Ecto neural progenitor cell (in vitro differentiated cells): ENCODE measurements at places on chromosomes 2 and 18.

- no peak for DNase-seq
Measured at GRCh38 chr2:145813481-145813880, 1293.6 kb upstream of the ZEB2 start.

DNA sequence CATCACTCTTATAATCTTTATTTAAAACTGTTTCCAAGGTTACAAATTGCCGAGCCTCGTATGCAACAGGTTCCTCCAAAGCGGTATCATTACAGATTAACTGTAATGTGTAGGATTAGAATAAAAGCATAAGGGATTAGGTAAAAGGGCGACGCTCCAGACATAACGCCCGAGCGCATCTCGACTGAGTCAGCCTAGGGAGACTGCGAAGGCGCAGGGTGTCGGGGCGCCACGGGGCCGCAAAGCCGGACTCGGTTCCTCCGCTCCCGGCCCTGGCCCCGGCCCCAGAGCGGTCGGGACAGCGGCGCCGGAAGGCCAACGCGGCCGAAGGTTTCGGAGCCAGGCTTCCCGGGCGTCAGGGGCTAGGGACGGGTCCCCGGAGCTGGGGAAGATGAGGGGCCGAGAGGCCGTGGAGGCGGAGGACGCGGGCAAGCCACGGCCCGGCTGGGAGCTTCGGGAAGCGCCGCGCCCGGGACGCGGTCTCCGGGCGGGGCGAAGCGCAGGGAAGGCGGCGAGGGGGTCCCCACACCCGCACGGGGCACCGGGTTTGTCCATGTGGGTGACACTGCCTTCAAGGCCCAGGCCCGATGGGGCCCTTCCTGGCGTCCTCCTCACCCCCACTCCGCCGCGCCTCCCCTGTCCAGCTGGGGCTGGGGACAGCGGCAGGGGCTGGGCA, 12.9 kb upstream of the SIX3 start:
- DNase-seq, result peak; percentile 70

GRCh38 chr2:105390454-105390853, 8.4 kb downstream of the FHL2 start:
- no peak for DNase-seq

- no peak for DNase-seq
Measured at GRCh38 chr2:196409376-196409775, 230.1 kb upstream of the CCDC150 start.

- DNase-seq, result no peak
Measured at GRCh38 chr2:200077838-200078237, 122.5 kb downstream of the MAIP1 start.

DNA sequence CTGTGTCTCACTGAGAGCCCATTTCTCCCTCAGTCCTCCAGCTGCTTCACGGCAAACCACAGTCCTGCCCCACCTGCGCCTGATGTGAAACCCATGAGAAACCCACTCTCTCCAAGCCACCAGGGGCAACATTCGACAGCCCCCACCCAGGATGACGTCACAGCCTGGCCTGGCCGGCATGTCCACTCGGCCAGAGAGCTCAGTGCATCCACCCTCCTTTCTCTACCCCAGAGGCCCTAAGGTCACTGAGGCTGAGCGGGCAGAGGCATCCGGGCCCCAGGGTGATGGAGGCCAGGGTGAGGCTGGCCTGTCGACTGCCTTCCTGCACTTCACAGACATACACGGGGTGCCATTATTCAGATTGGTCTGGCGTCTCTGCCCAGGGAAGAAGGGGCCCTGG, 402.7 kb upstream of the MYT1L start:
- no peak for DNase-seq

DNA sequence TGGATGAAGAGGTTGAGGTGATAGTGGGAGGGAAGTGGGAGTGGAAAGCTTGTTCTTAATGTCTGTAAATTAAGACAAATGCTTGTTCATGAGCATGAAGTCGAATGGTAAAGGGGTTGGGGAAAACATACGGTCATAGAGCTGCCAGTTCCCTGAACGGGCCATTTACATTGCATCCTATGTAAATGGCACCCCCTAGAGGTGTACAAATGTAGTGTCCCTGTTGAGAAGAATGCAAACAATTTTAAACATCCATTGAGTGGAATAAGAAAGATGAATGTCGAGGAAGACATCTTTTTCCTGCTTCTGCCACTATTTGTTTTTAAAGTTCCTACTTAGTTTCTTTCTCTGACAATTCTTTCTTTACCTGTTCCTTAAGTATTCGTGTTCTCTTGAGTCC, 155.7 kb downstream of the RDH14 start:
- no peak for DNase-seq

- DNase-seq, result no peak
Measured at GRCh38 chr2:235986361-235986760, 181.8 kb downstream of the GBX2 start.

DNA sequence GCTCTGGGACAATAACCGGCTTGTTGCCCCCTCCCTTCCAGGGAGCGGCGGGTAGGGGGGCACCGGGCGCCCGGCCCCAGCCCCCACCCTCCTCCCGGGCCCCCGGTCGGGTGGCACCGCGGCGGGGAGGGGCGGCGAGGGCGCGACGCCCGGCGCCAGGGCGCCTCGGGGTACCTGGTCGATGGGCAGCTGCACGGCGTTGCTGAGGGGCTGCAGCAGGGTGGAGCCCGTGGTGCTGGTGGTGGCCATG, 193 bp downstream of the MBOAT2 start:
- DNase-seq, result no peak

- no peak for DNase-seq
Measured at GRCh38 chr2:209525834-209526281, 102.0 kb downstream of the MAP2 start.

- no peak for DNase-seq
Measured at GRCh38 chr2:137182071-137182470, 416.7 kb downstream of the THSD7B start.

DNA sequence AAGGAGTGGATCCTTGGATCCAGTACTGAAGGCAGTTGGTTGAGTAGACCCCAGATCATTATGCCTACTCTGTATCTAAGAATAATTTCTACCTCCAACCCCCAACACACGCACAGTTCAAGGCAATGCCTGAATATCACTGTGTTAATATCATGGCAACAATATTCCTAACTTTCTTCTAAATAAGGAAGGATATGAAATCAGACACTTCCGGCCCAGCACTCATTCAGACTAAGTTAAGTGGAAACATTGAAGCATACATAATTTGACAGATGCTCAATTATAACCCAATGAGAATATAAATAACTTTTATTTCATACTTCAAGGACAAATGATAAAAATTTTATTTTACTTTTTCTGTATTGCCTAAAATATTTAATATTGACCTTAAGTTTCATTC, 153.6 kb upstream of the COL3A1 start:
- no peak for DNase-seq

GRCh38 chr2:29698216-29698615, 223.2 kb downstream of the ALK start:
- DNase-seq, result peak; percentile 19

DNA sequence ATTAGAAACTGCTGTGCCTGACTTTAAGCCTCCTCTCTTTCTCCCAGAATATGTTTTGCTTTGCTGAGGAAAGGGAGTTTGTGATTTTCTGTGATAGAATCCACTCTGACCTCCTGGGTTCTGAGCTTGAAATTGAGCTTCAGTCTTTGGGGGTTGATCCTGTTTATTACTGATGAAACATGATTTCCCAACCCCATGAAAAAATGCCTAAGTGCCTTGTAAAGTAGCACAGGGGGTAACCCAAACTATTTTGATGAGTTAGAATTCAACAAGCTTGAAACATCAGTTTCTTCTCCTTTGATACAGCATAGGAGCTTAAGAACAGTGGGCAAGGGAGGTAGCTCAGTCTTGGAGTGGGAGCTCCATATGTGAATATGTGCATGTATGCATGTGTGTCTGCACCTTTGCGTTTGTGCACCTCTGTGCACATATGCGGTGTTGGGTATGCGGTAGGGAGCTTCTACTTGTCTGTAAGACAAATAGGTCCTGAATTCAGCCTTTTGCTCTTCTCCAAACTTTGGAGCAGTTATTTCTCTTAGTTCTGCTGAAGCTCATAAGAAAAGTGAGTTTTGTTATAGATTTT, 364.6 kb downstream of the OSR1 start:
- DNase-seq, result no peak

DNA sequence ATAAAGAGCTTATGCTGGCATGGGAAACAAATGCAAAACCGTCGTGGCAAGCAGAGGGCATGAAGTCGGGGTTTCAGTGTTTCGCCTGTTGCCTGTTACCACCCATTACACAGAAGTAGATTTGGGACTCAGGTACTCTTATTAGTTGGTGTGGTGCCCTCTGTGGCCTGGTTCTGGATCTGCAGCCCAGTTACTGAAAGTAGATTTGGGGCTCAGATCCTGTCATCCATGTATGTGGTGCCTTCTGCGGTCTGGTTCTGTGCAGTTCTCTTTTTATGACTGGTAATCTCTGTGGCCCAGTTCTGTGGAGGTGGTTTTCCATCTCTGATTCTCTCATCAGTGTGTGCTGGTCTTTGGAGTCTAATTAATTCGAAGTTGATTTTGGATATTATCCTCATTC, 45.2 kb downstream of the ADNP2 start:
- DNase-seq, result no peak

DNA sequence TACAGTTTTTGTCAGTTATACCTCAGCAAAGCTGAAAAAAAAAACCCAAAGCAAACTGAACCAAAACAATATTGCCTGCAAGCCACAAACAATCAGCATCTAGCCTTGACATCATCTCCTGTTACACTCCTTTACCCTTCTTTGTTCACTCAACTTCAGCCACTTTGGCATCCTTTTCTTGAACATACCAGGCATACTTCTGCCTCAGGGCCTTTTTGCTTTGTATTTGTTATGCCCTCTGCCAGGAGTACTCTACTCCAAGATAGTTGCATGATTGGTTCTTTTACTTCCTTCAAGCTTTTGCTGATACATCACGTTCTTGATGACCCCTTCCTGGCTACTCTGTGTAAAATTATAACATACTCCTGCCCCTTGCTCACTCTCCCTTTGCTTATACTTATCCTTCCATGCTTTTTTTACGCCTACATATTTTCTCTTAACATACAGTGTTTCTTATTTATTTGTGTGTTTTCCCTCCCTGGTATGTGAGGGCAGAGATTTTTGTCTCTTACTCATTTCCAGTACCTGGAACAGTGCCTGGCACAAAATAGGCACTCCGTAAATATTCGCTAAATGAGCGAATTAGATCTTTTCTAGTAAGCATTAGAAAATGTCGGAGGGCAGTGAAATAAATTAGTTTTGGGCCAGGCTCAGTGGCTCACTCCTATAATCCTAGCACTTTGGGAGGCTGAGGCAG, 12.7 kb downstream of the ABI2 start:
- no peak for DNase-seq
